ENCODE measurements at places on chromosomes 16 and 17.

DNA sequence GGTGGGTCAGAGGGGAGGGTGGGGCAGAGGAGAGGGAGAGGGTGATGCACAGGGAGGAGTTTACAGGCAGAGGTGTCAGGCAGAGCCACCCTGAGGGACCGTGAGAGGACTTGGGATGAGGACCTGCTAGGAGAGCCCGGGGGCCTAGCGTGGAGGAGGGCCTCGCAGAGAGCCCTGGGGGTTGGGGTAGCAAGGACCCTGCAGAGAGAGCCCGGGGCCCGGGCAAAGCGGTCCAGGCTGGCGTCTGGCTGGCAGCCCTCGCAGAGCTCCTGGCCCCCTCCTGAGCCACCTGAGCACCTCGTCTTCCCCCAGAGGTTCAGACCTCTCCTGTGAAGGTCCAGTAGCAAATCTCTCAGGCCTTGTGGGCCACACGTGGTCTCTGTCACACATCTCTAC, 42.0 kb upstream of the ZNF469 start:
- no peak for DNase-seq

GRCh38 chr17:2963332-2964027, 99.9 kb downstream of the OR1D5 start:
- no peak for DNase-seq

GRCh38 chr17:76681222-76682137, 29.3 kb downstream of the MXRA7 start:
- peak; percentile 50 for DNase-seq

DNA sequence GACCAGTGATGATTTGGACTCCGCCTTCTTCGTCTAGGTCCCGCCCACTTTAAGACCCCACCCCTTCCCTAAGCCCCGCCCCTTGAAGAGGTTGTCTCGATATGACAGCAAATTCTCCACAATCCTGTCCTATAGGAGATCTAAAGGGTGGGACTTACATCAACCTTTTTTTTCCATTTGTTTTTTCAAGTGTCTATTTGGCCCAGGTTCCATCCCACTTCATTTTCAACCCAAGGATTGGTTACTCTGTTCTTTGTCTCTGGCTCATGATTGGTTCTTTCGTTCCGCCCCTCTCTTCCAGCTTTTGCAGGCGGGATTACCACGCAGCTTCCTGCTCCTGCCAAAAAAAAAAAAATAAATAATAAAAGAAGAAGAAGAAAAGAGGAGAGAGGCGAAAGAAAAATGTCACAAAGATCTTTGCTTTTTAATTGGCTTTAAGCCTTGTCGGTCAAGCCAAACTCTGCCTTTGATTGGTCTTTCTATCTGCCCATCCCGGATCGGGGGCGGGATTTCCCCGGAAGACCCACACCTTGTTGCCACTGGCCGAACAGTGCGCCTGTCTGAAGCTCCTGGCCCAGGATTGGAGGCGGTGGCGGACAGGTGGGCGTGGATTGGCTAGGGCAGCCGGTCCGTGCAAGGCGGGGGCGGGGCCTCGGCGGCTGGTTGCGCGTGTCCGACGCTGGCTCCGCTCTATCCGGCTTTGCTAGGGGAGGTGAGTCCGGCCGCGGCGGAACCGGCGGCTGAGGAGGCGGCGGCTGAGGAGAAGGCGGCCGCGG, 1.2 kb upstream of the NLK start:
- peak; percentile 99 for DNase-seq

- DNase-seq: peak; percentile 42
Measured at GRCh38 chr17:17783116-17783824, 53.5 kb downstream of the SREBF1 start.

DNA sequence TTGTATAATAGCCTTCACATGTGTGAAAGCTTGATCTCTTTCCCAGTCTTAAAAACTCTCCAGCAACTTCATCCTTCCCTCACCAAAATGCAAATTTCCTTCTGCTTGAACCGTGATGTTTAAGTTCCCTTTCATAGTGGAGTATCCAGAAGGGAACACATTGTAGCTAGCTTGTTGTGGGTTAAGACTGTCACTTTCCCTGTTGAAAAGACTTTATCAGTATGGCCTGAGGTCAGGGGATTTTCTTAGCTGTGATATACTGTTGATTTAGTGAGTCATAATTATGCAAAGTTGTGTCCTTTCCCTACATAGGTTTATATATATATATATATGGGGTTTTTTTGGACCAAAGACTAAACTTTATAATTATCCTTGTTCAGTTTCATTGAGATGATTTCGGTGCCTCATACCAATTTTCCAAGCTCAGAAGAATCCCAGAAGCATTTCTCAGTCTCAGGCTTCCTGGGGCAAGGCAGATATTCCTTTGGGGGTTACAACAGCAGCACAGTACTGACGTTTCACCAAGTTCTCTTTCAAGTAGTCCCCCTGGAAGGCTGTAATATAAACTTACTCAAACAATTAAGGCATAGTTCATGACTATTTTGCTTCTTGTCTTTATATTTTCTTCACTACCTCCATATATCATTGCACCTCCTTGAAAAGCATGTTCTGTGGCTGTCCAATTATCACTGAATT, 35.7 kb downstream of the ESRP2 start:
- no peak for DNase-seq

GRCh38 chr17:68255731-68256538, 8.1 kb downstream of the AMZ2 start:
- no peak for DNase-seq

GRCh38 chr17:33127706-33128105, 136.1 kb downstream of the SPACA3 start:
- DNase-seq: no peak

- no peak for DNase-seq
Measured at GRCh38 chr17:81537856-81538555, 9.8 kb downstream of the FSCN2 start.

DNA sequence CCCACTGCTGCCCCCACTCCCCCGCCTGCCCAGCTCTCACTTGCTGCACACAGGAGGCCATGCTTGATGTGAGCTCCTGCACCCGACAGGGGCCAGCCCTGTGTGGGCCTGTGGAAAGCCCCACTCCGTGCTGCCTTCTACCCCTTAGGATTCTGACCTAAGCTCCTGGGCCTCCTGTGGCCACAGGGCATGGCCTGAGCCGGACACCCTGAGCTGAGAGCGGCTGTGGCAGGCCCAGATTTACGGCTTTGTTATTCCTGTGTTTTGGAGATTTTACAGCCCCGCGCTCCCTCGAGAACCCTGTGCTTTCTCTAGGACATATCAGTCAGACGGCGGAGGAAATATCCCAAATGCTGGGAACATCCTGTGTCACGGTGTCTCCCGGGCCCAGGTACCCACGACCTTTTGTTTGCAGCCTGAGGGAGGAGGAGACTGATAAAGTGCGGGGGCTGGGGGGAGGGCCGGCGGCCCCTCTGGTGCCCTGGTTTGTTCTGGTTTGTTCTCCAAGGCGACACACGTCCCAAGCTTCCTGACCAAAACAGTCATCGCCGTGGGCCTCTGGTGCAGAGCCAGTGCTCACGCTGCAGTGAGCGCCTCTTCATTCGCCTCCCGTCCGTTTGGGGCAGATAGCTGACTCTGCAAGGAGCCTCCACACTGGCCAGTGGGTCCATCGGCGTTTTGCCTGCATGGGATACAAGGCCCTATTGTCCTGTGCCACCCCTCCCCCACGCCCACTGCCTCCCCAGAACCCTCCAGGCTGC, 363.4 kb downstream of the C16orf95 start:
- no peak for DNase-seq

DNA sequence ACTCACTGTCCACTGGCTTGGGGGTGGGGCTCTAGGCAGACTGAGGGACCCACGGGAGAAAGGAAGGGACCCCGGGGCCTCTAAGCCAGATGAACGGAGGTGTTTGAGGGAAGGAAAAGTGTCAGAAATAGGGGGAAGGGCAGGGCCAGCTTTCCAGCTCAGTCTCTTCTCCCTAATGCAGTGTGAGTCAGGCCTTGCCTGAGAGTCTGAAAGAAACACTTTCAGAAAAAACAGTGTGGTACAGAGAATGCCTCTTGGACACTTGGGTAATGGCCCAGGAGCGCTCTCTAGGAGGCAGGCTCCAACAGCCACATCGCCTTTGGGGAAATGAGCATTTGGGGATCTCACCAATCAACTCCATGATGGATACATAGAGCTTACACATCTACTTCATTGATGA, 46.9 kb downstream of the NDEL1 start:
- DNase-seq: no peak

DNA sequence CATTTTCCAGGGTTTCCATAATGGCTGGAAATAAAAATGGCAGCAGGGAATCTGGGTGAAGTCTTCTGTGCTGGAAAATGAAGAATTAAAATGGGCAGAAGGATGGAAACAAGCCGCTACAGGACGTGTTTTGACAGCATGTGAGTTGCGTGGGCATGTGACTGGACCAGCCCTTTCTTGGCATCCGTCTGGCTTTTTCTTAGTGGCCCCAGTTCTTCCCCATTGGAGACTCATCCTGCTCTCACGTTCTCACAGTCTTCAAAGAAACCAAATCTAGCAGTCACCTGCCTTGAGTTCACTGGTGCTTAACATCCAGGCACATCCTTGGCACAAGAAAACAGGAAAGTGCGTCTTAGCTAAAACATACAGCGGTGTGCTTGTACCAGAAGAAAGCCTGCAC, 180.2 kb upstream of the CACNG5 start:
- no peak for DNase-seq

GRCh38 chr17:70208080-70208794, 38.9 kb downstream of the KCNJ2 start:
- DNase-seq: no peak

GRCh38 chr17:81589612-81590011, 37.5 kb upstream of the FAAP100 start:
- no peak for DNase-seq

GRCh38 chr16:81279392-81279791, 35.4 kb upstream of the GAN start:
- DNase-seq: no peak

- DNase-seq: no peak
Measured at GRCh38 chr17:34246446-34246845, 8.6 kb upstream of the CCL2 start.

- DNase-seq: no peak
Measured at GRCh38 chr17:28737770-28738679, 5.8 kb upstream of the TRAF4 start.

DNA sequence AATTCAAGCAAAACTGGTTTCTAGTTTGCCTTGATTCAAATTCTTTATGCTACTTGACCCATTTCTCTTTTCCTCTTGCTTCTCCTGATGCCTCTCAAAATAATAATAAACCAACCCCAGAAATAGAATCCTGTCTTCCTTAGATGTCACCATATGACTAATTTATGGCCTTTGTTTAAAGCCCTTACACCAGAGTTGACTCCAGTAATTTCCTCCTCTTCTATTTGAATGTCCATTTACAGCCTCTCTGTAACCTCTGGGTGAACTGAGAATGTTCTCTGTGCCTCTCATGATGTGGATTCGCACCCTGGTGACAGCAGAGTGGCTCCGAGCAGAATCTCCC, 31.5 kb downstream of the ZFHX3 start:
- no peak for DNase-seq

GRCh38 chr16:23952128-23952970, 116.6 kb downstream of the PRKCB start:
- no peak for DNase-seq

- no peak for DNase-seq
Measured at GRCh38 chr17:59327121-59327980, 4.1 kb upstream of the YPEL2 start.

- DNase-seq: no peak
Measured at GRCh38 chr16:4071686-4072561, 44.3 kb downstream of the ADCY9 start.

- no peak for DNase-seq
Measured at GRCh38 chr16:49620869-49621240, 235.1 kb downstream of the ZNF423 start.

DNA sequence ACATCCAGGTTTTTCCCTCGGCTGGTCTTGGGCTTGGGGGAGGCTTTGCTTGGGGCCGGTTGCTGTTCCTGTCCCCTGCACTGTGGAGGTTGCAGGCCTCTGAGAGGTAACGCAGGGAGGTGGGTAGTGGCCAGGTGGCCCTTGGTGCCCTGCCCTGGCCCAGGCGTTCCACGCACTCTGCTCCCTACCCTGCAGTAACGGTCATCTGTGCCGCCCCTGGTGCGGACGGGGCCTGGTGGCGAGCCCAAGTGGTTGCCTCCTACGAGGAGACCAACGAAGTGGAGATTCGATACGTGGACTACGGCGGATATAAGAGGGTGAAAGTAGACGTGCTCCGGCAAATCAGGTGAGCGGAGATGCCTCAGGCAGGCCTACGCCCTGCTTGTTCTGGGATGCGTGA, 30.9 kb downstream of the AKAP1 start:
- no peak for DNase-seq

- DNase-seq: no peak
Measured at GRCh38 chr17:74471341-74471740, 4.9 kb downstream of the CD300A start.

DNA sequence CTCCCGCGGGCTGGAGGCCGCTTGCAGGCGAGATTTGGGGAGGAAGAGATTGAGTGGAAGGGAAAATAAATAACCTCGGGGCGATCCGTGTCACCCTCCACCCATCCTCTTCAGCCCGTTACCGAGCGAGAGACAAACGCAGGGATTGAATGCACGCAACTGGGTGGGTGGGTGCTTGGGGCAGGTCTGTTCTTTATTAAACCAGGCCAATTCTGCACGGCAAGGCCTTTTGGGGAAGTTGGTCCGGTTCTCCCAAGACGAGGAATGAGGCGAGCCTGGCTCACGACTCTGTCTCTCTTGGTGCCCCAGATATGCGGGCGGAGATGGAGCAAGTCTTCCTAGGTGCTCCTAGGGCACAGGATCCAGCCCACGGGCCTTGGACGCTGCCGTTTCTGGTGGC, 396 bp upstream of the HOXB7 start:
- DNase-seq: no peak

- no peak for DNase-seq
Measured at GRCh38 chr17:19348081-19348650, 14.4 kb downstream of the B9D1 start.

- DNase-seq: no peak
Measured at GRCh38 chr17:11144358-11145233, 96.4 kb upstream of the SHISA6 start.

- no peak for DNase-seq
Measured at GRCh38 chr17:44348234-44348987, 3.3 kb downstream of the GRN start.

DNA sequence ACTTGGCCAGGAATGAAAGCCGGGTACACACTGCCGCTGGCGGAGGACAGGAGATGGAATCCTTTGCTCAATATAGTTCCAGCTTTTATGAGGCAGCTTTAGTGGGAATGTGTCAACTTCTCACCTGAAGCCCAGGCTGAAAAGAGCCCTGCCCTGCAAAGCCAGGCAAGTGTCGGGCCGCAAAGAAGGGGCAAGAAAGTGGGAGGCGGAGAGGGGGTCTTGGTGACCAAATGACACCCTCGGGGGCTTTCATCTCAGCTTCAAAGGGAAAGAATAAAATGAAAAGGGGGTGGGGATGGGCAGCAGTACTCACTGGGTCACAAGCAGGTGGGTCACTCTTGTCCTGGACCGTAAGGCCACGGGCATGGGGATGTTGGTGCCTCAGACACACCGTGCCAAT, 62.9 kb downstream of the C16orf95 start:
- DNase-seq: no peak

DNA sequence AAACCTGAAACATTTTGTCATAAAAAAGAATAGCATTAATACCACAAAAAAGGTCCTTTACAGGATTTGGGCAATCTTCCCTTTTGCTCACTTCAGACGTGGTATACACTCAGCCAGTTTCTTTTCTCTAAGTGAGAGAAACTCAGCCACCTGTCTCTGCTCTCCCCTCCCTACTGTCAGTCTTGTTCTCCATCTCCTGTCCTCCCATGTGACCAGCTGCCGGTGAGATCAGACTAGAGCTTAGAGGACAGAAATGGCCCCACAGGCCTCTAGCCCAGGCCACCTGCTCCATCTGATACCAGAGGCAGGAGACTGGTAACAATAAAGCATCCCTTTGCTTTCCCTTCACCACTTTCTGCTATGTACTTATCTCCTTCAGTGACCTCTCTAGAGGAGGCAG, 34.9 kb downstream of the CMC2 start:
- DNase-seq: no peak
